ENCODE measurements at places on chromosomes 6 and 20. TPM values are rescaled to one million over a fixed set of nuclear protein-coding genes. Genes with fewer than 3 reads are reported as not detected.

Gene RTN4IP1
- 4.4 TPM for total RNA-seq

Gene PTPRK
- 44.3 TPM for total RNA-seq

Gene CBLN4
- total RNA-seq, result not detected

Gene FKBP1C
- not detected for total RNA-seq

DNA sequence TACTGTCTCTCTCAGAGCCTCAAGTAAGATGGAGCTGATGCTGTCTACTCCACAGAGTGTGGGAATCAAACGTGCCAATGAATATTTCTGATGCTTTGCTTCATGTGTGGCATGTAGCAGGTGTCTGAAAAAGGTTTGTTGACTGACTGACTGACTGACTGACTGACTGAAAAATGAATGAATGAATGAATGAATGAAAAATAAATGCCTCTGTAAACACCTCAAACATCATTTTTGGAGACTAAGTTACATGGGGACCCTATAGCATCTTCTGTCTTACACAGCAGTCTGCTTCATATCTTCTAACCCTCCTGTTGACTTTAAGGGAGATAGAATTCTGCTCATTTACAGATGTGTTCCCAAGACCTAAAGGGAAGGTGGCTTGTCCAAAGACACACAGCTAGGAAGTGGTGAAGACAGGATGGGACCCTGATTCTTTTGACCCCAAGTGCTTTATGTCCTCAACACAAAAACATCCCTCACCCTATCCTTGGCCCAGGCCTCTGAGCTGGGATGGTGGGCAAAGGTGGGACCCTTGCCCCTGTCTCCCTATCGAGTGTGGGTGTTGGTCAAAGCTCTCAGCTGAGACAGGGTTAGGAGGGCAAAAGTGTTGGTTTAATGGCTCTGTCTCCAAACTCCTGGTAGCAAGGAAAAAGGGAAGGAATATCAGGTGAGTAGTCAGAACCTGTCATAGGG is 104.4 kb downstream of the TOX2 start:
- DNase-seq, result no peak
- no peak overlapping the region for H3K27ac ChIP-seq
- H3K4me3 ChIP-seq, result no peak overlapping the region
- H3K27me3 ChIP-seq, result no peaks in the 10 kb centered on the region

- H3K4me3 ChIP-seq, result no peak overlapping the region
- DNase-seq, result no peak
- H3K27ac ChIP-seq, result no peak overlapping the region
- no peaks in the 10 kb centered on the region for H3K36me3 ChIP-seq
Observed at GRCh38 chr6:98295515-98296175, 538.7 kb upstream of the POU3F2 start.

- H3K4me1 ChIP-seq, result peaks cover 26% of the 10 kb centered on the region
- no peak overlapping the region for H3K4me3 ChIP-seq
- DNase-seq, result no peak
- no peaks in the 10 kb centered on the region for H3K27me3 ChIP-seq
Observed at GRCh38 chr6:41770381-41771057, 9.2 kb downstream of the FRS3 start.

Measured in upper lobe of left lung (tissue), 6 donors.